ENCODE measurements at places on chromosomes 6 and 20. TPM values are rescaled to one million over a fixed set of nuclear protein-coding genes. Genes with fewer than 3 reads are reported as not detected.
A peak's percentile ranks its signal among the peaks of the same experiment; 100 is the strongest.

DNA sequence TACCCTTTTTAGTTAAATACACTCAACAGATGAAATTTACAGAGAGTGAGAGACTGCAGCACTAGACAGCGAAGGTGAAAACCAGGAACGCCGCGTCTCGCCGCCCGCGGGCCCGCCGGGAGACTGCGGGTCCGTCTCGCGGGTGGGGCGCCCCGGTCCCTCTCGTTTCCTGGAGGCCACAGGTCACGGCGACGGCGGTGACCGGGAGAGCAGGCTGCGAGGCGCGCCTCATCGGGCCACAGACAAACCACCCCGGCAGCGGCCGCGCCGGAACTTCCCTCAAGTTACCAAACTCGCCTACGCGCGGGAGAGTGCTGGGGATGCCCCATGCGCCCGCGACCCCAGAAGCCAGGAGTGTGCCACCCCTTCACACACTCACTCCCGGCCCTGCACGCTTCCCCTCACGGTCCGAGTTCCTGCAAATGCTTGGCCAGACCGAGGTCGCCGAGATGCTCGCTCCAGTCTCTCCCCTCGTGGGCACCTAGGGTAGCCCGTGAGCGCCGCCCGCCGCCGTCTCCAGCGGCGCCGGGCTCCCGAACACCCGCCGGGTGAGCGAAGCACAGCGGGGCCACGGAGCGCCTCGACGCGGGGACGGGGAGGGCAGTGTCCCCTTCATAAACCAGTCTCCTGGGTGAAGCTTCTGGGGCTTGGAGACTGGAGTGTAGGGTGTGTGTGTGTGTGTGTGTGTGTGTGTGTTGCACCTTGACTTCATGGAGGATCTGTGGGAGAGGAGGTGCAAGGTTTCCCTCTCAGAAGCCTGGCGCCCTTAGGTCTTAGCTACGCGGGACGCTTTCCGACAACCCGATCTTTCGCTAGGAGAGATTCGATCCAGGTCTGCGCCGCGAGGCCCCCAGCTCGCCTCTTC is 1.4 kb downstream of the BACH2 start:
- peak; percentile 43 for DNase-seq

The ATP9A gene
- 22.4 TPM for total RNA-seq

GRCh38 chr6:27124252-27124657 is 123.2 kb upstream of the PRSS16 start:
- DNase-seq = no peak

The TRIM38 gene
- total RNA-seq = 6.7 TPM

The BCLAF1 gene
- 142 TPM for total RNA-seq

The ADGRF4 gene
- not detected for total RNA-seq

- peak; percentile 66 for DNase-seq
These were observed 322.8 kb downstream of the FARS2 start for GRCh38 chr6:5584078-5584482.

DNA sequence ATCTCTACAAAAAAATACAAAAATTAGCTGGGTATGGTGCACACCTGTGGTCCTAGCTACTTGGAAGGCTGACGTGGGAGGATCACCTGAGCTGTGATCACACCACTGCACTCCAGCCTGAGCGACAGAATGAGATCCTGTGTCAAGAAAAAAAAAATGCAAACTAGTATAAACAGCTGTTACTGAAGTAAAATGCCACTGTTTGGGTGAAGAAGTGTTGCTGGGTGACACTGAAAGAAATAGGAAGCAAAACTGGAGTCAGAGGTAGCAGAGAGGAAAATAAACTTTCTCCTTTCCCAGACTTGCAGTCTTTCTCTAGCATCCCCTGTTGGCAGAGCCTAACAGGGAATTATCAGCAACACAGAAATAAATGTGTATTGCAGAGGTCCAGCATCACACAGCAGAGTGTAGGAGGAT is 241.2 kb upstream of the PREP start:
- no peak for DNase-seq

DNA sequence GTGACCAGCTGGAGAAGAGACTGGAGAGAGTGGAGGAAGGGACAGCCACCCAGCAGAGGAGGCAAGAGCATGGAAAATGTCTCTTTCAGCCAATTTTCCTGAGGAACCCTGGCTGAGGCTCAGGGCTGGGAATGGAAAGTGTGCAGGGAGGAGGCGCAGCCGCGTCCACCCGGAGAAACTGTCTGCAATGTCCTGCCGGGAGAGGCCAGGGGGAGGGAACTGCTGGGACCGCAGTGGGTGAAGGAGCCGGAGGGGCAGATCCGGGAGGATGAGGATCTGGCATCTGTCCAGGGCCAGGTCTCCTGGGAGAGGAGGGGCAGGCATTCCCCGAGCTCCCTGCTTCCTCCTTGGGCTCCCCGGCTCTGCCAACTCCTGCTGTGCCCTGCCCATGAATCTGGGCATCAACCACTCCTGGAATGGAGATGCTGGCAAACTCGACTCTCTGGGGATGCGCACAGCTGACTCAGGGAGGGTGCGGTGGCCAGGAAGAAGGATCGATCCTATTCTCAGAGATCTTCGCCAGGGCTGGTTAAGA is 17.4 kb upstream of the HM13 start:
- DNase-seq = no peak

DNA sequence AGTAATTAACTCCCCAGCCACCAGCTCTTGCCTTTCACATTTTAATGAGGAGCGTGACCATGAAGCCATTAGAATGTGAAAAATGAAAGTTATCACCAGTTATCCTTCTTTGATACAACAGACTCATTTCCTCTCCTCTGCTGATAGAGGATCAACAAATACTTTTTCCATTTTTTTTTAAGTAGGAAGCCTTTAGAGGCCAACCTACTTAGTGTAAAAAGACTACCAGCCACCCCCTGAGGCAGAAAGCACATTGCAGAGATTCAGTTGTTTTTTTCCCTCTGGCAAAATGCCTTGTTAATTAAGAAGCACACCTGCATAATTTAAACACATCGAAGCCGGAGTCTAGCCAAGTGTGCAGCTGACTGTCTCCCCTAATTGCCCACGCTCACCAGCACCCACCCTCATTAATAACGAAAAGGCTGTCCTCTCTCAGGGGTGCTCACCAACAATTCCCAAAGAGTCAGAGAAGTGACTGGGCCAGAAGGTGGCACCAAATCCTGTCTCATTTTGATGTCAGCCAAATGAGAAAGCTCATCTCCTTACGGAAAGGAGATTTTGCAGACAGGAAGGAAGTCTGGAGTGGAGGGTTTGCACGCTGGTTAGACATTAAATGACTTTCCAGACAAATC is 60.9 kb upstream of the MC3R start:
- no peak for DNase-seq

GRCh38 chr6:34460796-34461507 is 4.9 kb upstream of the PACSIN1 start:
- DNase-seq = no peak

The FRMD1 gene
- not detected for total RNA-seq

The TTLL9 gene
- total RNA-seq = not detected

The ME1 gene
- total RNA-seq = 32.2 TPM

DNA sequence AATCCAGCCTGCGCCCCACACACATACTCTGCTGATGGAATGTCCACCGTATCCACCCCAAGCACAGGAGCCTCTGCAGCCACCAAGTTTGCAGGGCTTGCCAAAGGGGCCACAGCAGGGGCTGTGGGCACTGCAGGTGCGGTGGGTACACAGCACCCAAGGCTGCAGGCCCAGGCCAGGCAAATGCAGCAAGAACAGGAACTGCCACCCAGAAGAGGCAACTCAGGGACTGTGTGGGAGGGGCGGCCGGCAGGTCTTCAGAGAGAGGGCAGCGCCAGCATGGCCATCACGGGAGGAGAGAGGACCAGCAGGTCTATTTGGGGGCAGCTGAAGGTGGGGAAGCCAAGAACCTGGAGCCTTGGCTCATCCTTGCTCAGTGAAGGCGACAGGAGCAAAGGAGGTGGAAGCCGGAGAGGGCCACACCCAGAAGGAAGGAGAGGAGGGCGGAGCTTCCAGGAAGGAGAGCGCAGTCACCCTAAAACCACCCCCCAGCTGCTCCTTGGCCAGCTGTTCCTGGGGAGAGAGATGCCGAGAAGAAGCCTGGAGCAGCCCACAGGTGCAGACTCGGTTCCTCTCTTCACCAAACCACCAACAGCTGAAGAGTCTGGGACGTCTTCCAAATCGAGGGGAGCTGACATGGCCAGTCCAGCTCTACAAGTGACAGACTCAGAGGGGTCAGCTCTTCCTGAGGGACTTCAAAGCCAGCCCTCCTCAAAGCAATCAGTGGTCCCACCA is 265.1 kb upstream of the CDYL start:
- no peak for DNase-seq

- no peak for DNase-seq
These were observed 13.3 kb downstream of the HLA-F start for GRCh38 chr6:29736563-29736962.

The GTSF1L gene
- not detected for total RNA-seq

DNA sequence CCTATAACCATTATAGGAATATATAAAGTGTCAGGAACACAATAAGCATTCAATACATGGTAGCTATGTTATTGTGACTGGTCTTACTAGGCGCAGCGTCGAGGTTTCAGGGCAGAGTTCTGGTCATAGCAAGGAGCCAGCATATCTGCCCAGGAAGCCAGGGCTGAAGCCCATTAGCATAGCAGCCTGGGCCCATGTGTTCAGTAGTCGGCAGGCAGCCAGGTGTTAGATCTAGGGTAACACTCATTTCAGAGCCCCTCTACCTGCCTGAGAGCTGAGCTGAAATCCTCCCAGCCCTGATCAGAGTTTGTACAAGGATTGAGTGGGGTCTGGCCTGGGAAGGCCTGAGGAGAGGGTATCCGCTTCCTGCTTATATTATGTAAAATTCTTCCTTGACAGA is 32.1 kb downstream of the C20orf173 start:
- no peak for DNase-seq

DNA sequence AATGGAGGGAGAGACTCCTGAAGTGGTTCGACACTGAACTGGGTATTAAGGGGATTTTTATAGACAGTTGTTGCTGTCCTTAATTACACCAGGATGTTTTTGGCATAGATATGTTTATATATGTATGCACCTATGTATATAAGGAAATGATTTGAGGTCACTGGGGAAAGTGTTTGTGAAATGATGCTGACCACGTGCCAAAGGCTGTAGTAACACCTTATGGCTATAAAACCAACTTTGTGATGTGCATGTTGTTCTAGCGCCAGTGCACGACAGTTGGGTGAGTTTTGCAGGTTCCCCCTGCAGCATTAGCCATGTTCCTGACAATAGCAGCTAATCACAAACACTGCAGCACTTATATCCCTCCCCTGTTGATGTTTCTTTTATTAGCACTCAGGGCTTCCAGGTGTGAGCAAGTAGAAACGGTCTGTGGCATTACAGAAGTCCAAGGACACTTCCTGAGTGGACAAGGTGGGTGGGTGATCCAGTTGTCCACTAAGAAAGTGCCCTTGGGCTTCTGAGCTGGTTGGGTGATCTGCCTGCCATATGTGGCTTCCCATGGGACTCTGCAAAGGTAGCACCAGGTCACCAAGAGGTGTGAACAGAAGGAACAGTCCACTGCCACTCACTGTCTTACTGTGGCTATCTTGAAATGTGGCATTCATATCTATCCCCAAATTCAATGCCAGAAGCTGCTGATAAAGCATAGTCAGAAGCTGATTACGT is 63.0 kb upstream of the RBM24 start:
- DNase-seq = no peak

The NQO2 gene
- total RNA-seq = 59.4 TPM

The CAGE1 gene
- total RNA-seq = not detected

DNA sequence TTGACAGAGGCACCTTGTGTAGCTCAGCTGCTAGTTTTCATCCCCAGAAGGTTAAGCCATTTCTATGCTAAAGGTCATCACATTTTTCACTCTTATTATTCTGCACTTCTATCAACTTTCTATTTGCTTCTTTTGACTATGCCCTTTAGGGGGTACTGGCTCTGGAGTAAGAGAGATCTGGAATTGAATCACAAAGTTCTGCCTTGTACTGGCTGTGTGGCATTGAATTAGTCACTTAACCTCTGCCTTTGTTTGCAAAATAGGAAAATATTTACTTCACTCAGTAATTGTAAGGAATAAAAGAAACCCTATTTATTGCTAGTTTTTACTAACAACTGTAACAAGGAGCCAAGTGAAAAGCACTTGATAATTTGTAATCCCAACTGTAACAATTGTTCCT is 56.8 kb upstream of the MTRF1L start:
- DNase-seq = no peak

GRCh38 chr6:18605841-18606240 is 218.7 kb downstream of the RNF144B start:
- DNase-seq = no peak

The TULP4 gene
- 51.9 TPM for total RNA-seq

The TGM3 gene
- total RNA-seq = not detected

The TINAG gene
- total RNA-seq = not detected

DNA sequence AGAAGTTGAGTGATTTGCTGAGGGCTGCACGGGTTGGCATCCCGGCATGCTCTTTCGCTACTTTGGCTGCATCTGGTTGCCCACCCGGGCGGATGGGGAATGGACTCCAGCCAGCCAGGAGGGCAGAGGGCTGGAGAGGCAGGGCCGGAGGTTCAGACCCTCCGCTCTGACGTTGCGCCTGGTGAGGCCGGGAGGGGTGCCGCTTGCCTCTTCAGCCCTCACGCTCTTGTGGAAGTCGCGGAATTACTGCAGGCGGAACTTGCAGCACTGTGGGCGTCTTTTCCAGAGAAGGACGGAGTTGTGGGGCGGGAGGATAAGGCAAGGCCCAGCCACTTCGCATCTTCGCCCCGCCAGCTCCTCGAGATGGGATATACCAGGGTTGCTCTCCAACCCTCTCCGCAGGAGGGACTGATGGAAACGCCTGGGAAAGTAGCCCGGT is 656 bp downstream of the RTEL1 start:
- peak; percentile 40 for DNase-seq

DNA sequence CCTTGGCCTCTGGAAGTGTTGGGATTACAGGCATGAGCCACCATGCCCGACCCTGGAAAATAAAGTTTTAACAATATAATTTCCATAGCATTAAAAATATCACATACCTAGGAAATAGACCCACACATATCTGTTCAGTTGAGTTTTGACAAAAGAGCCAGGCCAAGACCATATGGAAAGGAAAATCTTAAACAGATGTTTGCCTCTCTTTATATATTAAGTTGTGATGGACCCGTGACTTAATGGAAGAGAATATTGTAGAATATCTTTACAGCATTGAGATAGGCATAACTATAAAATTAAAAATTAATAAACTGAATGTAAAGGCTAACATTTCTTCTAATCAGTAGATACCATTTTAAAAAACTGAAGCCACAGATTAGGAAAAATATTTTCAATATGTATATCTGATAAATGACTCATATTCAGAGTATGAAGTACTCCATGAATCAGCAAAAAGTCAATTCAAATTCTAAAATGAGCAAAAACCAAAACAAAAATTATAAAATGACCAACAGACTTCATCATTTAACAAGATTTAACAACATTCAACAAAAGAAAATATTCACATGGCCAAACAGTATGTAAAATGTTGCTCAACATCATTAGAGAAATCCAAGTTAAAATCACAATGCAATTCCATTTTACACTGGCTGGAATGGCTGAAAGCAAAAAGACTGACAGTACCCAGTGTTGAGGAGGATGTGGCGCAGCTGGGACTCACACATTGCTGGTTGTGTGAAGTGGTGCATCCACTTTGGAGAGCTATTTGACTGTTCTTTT is 43.3 kb downstream of the GTF2H5 start:
- peak; percentile 49 for DNase-seq

Measured in IMR-90 (cell line).